Upper lobe of left lung (tissue), 6 donors: ENCODE measurements at places on chromosomes 7 and 10. TPM values are rescaled to one million over a fixed set of nuclear protein-coding genes. Genes with fewer than 3 reads are reported as not detected.
A peak's percentile ranks its signal among the peaks of the same experiment; 100 is the strongest.

DNA sequence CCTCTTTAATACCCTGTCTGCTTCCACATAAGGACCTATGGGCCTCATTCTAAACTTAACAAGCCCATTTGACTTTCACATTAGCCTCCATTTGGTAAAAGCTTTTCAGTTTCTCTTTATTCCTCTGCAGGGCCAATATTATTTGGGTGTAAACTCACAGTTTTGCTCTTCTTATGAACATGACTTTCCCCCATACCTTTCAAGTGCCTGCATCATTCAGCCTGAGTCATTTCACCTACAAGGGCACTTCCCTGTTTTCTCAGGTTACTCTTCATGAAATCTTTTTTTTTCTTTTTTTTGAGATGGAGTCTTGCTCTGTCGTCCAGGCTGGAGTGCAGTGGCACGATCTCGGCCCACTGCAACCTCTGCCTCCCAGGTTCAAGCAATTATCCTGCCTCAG is 1258.1 kb upstream of the CELF2 start:
- no peaks in the 10 kb centered on the region for H3K4me1 ChIP-seq
- H3K27me3 ChIP-seq: no peaks in the 10 kb centered on the region
- DNase-seq: no peak
- no peak overlapping the region for H3K4me3 ChIP-seq

GRCh38 chr7:33677556-33677955 is 227.8 kb upstream of the BMPER start:
- no peak overlapping the region for H3K4me3 ChIP-seq
- no peaks in the 10 kb centered on the region for H3K36me3 ChIP-seq
- H3K27ac ChIP-seq: no peak overlapping the region
- no peak for DNase-seq

The GPC2 gene
- 25.1 TPM for total RNA-seq

- H3K4me1 ChIP-seq: no peaks in the 10 kb centered on the region
- peak; percentile 14 for DNase-seq
- no peaks in the 10 kb centered on the region for H3K36me3 ChIP-seq
- no peaks in the 10 kb centered on the region for H3K27me3 ChIP-seq
- no peak overlapping the region for H3K27ac ChIP-seq
These were observed 56.1 kb upstream of the ELN start for GRCh38 chr7:73971704-73972341.

The FKBP9 gene
- total RNA-seq: 154 TPM

The NKX2-3 gene
- 0.10 TPM for total RNA-seq
